ENCODE measurements at places on chromosomes 12 and 14.

GRCh38 chr12:112480931-112481330 lies 62.2 kb downstream of the PTPN11 start:
- no peak for DNase-seq

- DNase-seq = no peak
Measured at GRCh38 chr12:123928897-123929296, 43.7 kb downstream of the CCDC92 start.

- no peak for DNase-seq
Measured at GRCh38 chr14:55838529-55839052, 258.6 kb downstream of the KTN1 start.

GRCh38 chr12:83128540-83128939 lies 441.8 kb downstream of the TMTC2 start:
- no peak for DNase-seq

DNA sequence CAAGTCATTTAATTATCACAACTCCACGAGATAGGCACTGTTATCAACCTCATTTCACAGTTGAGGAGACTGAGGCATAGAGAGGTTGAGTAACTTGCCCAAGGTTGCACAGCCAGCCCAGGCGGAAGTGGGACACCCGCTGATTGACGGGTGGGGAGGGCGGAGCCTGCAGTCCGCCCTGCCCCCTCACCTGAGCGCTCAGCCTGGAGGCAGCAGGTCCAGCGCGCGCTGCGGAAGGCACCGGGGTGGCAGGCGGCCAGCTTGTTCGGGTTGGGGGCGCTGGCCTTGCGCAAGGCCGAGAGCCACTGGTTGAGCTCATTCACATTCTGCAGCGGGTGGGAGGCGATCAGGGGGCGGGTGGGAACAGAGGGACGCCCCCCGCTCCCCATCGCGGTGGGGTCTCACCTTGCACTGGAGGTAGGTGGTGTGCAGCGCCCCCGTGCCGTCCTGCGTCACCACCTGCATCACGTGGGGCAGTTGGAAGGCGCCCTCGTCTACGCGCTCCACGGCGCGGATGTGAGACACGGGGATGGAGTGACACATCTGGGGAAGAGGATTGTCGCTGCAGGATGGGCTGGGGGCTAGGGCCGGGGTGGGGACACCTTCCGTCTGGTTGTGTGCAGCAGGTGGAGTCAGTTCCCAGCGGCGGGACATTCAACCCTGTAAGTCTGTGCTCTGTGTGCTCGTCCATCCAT lies 31.7 kb downstream of the RASAL1 start:
- peak; percentile 52 for DNase-seq

DNA sequence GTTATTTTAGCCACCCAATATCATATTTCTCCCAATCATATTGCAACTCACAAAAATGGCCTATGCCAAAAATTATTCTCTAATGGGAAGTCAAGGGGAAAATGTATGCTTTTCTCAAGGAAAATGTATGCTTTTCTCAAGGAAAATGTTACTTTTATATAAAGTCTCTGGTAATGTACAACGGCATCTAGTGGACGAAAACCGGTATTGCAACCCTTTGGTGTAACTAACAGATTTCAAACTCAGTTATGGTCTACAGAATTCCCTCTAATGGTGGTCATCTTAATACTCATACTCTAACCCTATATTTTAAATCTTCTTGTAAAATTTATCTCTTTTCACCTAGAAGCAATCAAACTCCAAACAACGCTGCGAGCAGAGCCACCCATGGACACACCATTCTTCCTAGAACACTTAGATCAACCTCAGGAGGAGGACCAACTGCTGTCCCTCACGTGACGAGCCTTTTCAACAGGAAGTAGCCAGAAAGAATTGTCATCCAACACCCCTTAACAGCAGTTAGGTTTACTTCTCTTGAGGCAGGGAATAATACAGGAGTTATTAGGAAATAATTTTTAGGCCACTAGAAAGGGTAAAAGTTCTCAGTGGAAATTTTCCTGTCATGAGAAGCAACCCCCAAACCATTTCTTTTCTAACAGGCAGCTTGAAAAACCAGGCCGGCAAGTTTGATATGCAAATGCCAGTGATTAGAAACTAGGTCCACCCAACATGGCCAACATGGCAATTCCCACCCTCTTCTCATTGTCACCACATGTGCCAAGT lies 20.1 kb downstream of the APOBEC1 start:
- DNase-seq = peak; percentile 36

GRCh38 chr14:49408187-49408933 lies 177.8 kb downstream of the RPS29 start:
- no peak for DNase-seq

DNA sequence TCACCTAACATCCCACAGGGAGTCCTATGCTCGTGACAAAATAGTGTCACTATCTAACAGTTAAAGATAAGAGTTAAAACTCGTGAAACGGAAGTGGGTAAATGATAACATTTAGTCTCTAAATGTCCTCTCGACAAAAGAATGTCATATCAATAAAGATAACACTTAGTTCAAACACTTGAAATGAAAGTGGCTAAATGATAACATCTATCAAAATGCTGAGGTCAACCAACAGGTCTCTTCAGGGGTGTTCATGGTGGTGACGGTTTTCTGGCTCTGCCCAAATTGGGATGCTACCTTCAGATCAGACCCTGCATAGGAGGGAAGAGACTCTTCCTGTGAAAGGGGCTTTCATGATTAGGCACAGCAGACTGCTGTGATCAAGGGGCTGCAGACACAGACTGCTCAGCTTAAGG lies 22.1 kb downstream of the IL26 start:
- DNase-seq = no peak

- no peak for DNase-seq
Measured at GRCh38 chr14:53550776-53551175, 397.7 kb upstream of the DDHD1 start.

GRCh38 chr12:106953352-106954250 lies 2.1 kb upstream of the TMEM263 start:
- no peak for DNase-seq

- no peak for DNase-seq
Measured at GRCh38 chr14:80313806-80314205, 102.5 kb upstream of the DIO2 start.

DNA sequence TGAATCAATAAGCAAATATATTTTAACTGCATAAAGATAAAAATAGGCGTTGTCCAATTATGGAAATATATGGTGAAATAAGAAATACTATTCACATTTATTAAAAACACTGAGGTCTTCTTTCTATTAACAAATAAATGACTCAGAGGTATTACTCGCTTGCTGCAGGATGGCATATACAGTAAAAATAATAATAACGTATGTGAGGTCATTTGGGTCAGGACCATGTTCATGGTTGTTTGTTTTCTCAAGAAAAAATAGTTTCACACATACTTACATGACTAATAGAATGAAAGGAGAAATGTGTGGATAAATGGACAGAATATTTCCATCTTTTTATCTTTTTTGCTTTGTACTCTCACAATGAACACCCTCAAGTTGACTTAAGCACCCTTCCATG lies 46.5 kb upstream of the RTL1 start:
- no peak for DNase-seq

- DNase-seq = no peak
Measured at GRCh38 chr12:130945786-130946492, 7.8 kb upstream of the ADGRD1 start.

DNA sequence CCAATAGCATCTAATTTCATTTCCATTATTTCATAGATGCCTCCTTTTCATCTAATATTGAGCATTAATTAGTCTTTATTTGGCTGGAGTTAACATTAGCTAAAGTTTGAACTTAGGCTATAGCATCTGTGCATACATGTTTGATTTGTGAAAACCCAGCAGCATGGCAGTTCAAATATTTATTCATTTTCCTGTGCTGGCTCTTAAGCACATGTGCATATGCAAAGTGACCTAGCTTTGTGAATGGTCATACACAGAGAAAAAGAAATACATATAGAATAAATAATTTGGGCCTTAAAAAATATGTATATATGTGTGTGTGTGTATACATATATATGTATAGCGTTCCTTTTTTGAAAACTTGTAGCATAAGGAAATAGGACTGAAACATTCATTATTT lies 117.8 kb downstream of the HMGA2 start:
- no peak for DNase-seq

GRCh38 chr14:37063467-37064240 lies 108.8 kb downstream of the SLC25A21 start:
- DNase-seq = no peak

DNA sequence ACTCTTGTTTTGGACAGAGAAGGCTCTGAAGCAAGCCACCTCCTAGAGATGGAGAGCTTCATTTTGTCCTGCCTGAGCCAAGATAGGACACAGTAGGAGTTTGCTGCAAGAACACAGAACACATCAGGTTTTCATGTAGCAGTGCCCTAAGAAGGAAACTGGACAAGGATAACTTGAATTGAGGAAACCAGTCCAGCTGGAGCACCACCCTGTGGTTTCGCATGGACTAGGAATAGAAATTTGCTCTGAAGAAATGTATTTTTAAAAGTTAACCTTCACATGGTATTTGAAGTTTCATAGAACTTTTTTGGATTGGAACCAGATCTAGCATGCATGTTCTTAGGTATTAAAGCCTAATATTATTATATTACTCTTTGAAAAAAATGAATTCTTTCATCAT lies 68.8 kb downstream of the RERG start:
- DNase-seq = no peak

DNA sequence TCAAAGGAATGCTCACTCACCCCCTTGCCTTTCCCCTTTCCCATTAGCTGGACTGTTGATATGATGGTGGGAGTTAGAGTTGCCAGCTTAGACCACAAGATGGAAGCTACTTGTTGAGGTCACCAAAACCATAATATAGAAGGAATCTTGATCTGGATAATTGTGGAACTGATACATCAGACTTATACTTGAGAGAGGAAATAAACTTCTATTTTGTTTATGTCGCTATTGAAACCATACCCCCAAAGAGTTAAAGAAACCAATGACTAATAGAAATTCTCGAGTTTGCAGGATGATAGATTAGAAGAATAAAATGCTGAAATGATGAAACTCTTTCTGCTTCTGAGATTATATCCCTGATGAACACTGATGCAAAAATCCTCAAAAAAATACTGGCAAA lies 37.9 kb downstream of the TDG start:
- DNase-seq = no peak

DNA sequence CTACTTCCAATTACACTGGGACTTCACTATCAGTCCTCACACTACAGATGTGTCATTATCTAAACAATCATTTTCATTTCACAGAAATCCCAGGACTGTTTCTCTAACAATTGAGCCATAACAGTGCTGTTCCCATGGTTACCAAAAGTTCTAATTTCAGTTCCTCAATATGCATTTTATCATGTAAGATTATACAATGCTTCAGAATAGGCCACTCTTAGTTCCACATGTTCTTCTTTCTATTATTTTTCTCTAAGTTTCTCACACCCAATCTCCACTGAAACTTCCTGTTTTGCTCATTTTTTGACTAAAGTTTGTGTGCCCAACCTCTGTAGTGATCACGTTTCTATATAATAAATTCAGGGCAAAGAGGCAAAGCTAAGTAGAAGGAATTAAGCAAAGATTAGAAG lies 185.8 kb downstream of the DUSP6 start:
- DNase-seq = no peak

DNA sequence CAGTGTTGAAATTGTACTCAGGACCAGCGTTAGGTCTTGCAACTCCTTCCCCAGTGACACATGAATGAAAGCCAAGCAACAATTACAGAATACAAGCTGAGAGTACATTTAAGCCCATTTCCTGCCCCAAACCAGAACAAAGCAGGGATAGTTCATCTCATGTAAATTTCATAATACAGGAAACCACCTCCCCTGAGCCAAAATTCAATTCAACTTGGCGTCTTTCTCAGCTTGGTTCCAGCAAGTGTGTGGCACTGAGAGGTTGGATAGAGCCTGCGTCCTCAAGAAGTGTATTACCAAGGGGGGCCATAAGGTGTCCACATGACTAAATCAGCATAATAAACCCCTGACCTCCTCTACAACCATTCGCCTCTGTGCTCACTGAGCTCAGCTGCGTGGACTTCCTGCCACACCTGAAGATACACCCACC lies 278.9 kb upstream of the CRY1 start:
- DNase-seq = no peak

- DNase-seq = no peak
Measured at GRCh38 chr12:125149160-125150108, 84.2 kb downstream of the AACS start.

DNA sequence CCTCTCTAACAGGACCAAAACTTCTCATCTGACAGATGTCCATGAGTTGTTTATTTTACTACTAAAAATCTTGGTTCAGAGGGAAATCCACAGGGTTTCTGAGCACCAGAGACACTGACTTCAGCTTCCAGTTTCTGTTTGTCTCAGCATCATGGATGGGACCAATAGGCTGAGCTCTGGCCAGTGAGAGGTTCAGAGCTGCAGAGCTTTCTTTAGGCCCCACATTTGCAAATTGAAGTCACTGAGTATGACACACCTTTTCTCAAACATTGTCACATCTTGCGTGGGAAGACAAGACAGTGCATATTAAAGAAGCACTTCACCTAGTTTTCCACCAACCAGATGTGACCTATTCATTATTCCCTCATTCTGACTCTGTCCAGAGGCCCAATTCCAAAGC lies 45.2 kb downstream of the RDH12 start:
- DNase-seq = no peak

- no peak for DNase-seq
Measured at GRCh38 chr12:26374934-26375680, 179.7 kb downstream of the SSPN start.

GRCh38 chr14:55450539-55450938 lies 10.1 kb upstream of the TBPL2 start:
- no peak for DNase-seq

DNA sequence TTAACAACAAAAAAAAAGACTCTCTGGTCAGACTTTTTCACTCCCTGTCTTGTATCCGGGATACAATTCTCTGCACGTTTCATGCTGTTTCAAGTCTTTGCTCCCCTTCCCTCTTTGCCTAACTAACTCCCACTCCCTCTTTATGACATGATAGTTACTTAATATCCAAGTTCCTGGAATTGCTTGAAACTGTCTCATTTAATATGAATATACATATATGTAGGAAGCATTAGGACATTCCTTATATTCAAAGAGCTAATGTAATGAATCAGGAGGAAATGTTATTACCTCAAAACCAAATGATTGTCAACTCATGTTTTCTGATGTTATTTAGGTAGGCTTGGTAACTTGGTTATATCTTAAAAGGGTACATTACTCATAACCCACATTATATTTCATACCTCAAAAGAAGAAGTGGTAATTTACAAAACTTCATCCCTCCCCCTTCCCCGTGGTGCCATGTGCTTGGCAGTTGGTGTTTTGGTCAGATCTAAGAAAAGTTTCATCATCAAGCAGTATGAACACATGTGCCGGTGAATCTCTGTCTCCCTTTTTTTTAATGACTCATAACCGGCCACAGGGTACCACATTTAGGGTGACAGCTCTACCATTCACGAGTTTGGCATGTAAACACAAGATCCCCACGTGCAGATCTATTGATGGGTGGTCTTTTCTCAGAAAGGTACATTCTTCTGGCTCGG lies 56.5 kb downstream of the HCAR2 start:
- DNase-seq = no peak

DNA sequence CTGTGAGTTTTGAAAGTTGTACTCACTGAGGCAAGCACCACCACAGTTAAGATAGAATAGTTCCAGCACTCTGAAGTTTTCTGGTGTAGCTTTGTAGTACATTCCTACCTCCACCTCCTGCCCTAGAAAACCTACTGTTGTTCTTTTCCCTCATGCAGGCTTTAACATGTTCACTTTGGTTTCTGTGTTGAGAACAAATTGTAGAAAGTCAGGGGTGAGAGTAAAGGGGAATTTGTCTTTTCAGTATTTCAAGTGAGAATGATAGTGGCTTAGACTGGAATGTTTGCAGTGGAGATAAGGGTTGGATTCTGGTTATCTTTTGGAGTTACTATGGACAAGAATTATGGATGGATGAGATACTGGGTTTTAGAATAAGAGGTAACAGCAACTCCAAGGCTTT lies 67.2 kb downstream of the AEBP2 start:
- DNase-seq = no peak

- DNase-seq = peak; percentile 38
Measured at GRCh38 chr14:92362781-92363235, 39.8 kb downstream of the SLC24A4 start.

Data from dorsolateral prefrontal cortex (tissue), 122 donors.